ENCODE measurements at places on chromosomes 5 and 9. TPM values are rescaled to one million over a fixed set of nuclear protein-coding genes. Genes with fewer than 3 reads are reported as not detected.

Gene ITK
- total RNA-seq = 222 TPM

Gene INSL4
- not detected for total RNA-seq

Gene MYMK
- total RNA-seq = not detected

GRCh38 chr5:78755822-78756429, 107.4 kb upstream of the LHFPL2 start:
- DNase-seq = no peak

DNA sequence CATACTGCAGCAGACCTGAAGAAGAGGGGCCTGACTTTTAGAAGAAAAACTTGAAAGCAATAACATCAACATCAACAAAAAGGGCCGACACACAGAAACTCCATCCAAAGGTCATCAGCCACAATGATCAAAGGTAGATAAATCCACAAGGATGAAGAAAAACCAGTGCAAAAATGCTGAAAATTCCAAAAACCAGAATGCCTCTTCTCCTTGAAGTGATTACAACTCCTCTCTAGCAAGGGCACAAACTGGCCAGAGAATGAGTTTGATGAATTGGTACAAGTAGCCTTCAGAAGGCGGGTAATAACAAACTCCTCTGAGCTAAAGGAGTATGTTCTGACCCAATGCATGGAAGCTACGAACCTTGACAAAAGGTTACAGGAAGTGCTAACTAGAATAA, 186.2 kb upstream of the RAI14 start:
- DNase-seq = no peak

GRCh38 chr5:72821776-72822175, 5.3 kb downstream of the TNPO1 start:
- no peak for DNase-seq

DNA sequence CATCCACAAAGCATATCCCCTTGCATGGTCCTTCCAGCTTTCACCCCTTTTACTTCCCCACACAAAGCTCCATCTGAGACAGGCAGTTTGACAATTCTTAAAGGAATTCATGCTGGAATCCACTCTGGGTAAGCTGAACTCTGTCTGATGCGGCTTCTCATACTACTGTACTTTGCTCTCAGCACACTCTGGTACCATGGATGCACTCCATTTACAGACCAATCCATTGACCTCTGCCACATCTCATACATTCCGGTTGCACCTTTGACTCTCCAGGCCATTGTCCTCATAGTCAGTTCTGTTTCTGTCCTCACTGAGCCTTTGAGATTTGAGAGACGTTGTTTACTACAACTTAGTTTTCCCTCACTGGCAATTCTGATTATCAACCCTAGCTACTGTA, 12.2 kb downstream of the SPATA9 start:
- DNase-seq = no peak

DNA sequence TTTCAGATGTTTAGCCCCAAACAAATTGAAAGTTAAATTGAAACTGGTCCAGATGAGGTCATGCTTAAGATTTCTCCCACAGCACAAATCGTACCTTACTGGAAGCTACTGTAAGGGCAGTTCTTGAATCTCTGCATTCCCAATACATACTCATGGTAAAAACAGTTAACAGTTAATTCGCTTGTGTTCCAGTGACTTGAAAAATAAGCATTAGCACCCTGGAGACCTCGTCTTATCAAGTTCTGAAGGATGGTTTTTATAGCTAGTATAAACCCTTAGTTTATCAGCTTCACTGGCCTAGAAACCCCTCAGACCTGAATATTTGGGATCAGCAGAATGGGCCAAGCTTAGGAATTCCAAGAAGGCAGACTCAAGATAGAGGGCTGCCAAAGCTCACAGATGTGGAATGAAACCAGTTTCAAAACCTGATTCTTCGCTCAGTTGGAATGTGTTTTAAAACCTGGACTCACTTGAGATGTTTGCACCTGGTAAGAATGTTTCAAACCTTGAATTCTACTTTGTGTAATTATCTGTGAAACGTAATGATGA, 103.6 kb downstream of the C9orf152 start:
- no peak for DNase-seq

- no peak for DNase-seq
Measured at GRCh38 chr5:7436521-7436920, 40.6 kb downstream of the ADCY2 start.

- DNase-seq = no peak
Measured at GRCh38 chr5:32331935-32332274, 19.2 kb upstream of the MTMR12 start.

GRCh38 chr9:111036946-111037345, 1.3 kb downstream of the LPAR1 start:
- DNase-seq = no peak
